ENCODE measurements at places on chromosomes 4 and X.

- no peak for DNase-seq
Measured at GRCh38 chr4:130329036-130329435, 1233.1 kb downstream of the C4orf33 start.

DNA sequence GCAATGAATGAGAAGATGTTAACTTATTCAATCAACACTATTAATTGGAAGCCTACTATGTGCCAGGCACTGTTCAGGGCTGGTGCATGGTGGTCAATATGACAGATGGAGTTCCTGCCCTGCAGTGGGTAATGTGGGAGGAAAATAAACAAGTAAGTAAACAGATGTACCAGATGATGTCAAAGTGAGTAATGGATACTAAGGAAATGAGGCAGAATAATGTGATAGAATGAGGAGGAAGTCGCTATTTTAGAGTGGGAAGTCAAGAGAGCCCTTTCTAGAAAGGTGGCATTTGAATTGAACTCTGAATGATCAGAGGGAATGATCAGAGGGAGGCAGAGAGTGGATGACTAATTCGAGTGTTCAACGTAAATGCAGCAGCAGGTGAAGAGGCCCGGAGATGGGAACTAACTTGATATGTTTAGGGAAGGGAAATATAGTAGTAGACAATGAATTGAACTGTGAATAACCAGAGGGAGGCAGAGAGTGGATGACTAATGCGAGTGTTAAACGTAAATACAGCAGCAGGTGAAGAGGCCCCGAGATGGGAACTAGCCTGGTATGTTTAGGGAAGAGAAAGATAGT is 48.3 kb downstream of the HMGB3 start:
- no peak for DNase-seq

DNA sequence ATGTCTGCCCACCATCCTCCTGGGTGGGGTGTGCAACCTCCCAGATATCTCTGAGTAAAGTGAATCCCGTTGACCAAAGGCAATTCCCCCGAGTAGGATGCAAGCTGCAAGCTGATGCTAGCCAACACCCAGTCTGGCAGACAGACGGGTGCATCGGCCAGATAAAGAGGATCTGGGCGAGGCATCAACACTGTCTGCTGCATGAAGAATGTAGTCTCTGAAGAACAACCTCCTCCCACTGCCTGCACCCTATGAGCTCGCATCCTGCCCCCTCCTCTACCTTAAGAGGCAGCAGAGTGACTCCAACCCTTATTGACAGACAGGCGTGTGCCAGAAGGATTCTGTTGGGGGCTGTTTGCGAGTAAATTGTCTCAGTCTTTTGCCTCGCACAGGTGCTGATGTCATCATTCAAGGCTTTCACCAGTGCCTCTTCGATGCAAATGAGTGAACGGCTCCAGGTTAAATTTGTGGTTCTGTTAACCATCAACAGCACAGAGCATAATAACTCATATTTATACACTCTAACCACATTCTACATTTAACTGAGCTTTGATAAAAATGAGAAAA is 546.9 kb downstream of the BCOR start:
- DNase-seq = no peak

- no peak for DNase-seq
Measured at GRCh38 chr4:87033902-87034301, 99.1 kb downstream of the AFF1 start.

Data from substantia nigra (tissue), 51 donors.